ENCODE measurements at places on chromosomes 3 and 15.

DNA sequence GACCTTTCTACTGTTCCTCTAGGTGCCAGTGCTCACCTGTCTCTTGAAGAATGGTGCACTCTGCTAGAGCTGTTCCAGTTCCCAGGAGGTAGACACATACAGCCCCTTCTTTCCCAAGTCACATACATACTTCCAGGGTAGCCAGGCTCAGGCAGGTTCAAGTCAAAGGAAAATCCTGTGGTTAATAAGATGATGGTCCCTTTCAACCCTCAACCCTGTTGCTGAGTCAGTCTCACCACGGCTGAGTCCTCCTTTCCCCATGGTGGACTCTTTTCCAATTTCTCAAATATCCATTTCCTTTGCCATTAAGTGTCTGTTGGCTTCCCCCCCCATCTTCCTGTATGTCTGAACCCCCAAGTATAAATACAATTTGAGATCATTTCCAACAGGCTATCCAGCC, 56.1 kb upstream of the ACAN start:
- H3K27me3 ChIP-seq = peaks cover 28% of the 10 kb centered on the region
- H3K27ac ChIP-seq = no peak overlapping the region
- H3K36me3 ChIP-seq = no peaks in the 10 kb centered on the region
- DNase-seq = no peak
- H3K4me3 ChIP-seq = no peak overlapping the region

DNA sequence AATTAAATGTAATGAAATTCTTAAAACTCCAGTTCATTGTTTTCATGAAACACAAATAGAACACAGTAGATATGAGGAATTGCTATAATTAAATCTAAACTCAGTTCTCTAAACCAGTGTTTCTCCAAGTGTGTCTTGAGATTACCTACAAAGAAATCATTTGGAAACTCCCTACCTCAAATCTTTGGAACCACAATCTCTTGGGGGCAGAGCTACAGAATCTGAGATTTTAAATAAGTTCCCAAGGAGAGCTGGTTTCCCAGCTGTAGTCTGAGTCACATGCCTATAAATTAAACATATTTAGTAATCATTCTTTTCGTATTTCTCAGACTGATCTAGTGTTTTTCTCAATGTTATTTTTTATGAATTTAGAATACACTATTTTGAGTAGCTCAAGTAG, 17.0 kb upstream of the ACTC1 start:
- DNase-seq = no peak
- H3K36me3 ChIP-seq = no peaks in the 10 kb centered on the region
- no peaks in the 10 kb centered on the region for H3K4me1 ChIP-seq
- H3K27me3 ChIP-seq = peaks cover 44% of the 10 kb centered on the region

GRCh38 chr3:13657660-13658435, 108.9 kb downstream of the FBLN2 start:
- H3K4me1 ChIP-seq = peaks cover 19% of the 10 kb centered on the region
- peak; percentile 79 for DNase-seq
- no peak overlapping the region for H3K4me3 ChIP-seq
- H3K27me3 ChIP-seq = peaks cover 32% of the 10 kb centered on the region

DNA sequence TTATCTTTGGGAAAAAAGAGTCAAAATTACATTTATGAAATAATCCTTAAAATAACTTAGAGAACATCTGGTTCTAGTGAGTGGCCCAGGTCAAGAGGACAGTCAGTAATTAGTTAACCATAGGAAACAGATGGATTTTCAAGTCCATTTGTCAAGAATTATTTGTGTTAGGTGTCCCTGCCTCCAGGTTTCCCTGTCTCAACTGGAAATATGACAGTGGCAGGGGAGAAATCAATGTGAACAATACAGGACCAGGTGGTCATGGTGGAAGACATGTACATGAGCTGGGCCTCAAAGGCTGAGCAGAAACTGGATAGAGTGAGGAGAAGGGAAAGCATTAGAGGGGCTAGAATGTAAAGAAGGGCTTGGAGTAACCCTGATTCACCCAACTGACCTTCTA, 372.6 kb downstream of the VPS13C start:
- H3K27ac ChIP-seq = no peak overlapping the region
- H3K4me1 ChIP-seq = no peaks in the 10 kb centered on the region
- no peaks in the 10 kb centered on the region for H3K36me3 ChIP-seq
- H3K4me3 ChIP-seq = no peak overlapping the region

- no peak overlapping the region for H3K4me3 ChIP-seq
- H3K36me3 ChIP-seq = no peaks in the 10 kb centered on the region
- H3K27me3 ChIP-seq = no peaks in the 10 kb centered on the region
- H3K4me1 ChIP-seq = no peaks in the 10 kb centered on the region
- no peak overlapping the region for H3K27ac ChIP-seq
These were observed 464.1 kb upstream of the ARHGEF26 start for GRCh38 chr3:153657046-153657445.
